ENCODE measurements at places on chromosomes 3 and 15. TPM values are rescaled to one million over a fixed set of nuclear protein-coding genes. Genes with fewer than 3 reads are reported as not detected.

The TM4SF4 gene
- total RNA-seq = not detected

GRCh38 chr15:31230630-31231485 lies 95.8 kb upstream of the KLF13 start:
- DNase-seq = no peak

The RTP1 gene
- total RNA-seq = not detected

The PAQR5 gene
- 0.28 TPM for total RNA-seq

GRCh38 chr15:78317145-78317836 lies 17.9 kb upstream of the SKIC8 start:
- no peak for DNase-seq

DNA sequence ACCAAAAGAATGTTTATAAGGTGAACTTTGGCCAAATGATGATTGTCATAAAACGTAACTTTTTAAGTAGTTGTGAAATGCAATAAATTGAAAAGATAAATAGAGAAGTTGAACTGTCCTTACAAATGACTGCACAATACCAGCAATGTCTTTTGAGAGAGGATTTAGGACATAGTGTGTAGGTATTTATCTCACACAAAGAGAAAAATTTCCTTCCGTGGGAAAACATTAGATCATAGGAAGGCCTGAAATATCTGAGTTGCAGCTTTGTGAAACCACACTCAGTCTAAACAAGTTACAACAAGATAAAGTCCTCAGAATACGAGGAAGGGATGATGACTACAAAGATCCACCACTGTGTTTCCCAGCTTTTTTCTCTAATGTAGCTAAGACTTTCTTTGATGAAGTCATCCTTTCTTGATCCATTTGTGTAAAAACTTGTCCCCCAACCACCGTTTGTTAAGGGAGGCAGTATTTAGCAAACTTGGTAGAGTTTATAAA lies 16.0 kb downstream of the ROBO2 start:
- no peak for DNase-seq

GRCh38 chr15:56759450-56759845 lies 26.1 kb upstream of the ZNF280D start:
- no peak for DNase-seq

DNA sequence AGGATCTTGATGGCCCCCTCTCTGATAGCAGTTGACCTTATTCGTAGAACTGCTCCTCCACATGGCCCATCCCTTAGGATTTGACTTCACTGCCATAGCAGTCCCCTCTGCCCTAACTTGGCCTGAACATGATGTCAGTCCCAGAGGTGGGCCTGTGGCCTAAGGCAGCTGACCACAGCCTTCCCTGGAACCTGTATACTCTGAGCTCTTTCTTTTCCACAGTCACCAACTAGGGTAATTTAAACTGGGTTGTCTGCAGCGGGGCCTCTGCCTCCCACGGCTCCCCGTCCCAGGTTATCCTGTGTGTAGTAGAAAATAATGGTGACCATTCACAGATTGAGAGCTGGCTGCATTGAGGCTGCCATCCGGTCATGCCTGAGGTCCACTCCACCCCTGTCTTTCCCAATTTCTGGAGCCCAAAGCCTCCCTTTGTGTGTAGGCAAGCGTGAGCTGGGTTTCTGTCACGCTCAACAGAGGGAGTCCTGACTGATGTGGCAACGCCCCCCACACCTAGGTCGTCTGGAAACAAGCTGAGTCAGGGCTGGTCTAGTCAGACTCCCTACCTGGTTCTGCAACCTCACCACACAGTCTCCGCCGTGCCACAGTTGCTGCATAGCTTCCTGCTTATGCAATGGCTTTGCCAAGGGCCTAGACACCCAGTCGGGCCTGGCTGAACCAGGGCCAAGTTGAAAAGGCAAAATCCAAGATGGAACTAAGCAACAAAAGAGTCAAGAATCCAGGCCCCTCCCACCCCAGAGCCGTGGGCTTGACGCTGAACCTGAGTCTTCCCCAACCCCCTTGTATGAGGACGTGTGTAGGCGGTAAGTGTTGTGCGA lies 284.5 kb downstream of the XXYLT1 start:
- DNase-seq = no peak

The ACKR2 gene
- 1.5 TPM for total RNA-seq

The SLC28A1 gene
- not detected for total RNA-seq

The TNNC1 gene
- total RNA-seq = not detected

The SMCO1 gene
- not detected for total RNA-seq

DNA sequence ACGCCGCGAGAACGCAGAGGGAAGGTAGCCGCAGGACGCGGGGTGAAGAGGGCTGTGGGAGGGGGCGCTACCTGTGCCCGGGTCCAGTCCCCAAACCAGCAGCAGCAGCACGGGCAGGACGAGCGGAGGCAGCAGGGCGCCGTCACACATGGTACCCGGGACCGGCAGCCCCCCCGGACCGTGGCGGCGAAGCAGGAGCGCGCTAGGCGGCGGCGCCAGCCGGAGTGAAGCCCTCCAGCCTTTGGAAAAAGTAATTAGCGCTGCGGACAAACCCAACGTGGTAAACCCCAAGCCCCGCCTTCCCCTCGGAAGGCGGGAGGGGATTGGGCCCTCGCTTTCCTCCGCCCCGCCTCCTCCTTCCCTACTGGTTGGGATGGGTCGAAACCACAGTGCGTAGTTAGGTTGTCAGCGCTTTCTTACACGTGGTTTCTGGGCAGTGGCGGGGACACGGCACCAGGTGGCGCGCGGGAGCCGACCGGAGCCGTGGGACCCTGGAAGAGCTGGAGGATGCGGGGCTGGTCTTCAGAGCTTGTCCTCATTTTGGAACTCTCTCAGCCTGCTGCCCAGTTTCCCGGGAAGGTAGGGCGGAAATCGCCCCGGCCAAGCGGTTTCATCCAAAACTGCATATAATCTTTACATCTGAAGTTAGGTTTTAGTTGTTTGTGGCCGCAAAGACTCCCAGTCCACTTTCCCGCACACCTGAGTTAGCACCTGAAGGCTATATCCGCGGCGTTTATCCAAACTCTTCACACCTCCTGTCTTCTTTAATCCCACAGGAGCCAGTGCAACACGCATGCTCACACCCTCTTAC lies at the start of gene ADAMTS17:
ADAMTS17 (minus strand) TSS at position 226 of the 811 bp plus-strand sequence; CDS start at position 150, 76 bp downstream.
- DNase-seq = peak; percentile 97

The RAB5A gene
- 49.7 TPM for total RNA-seq

Data from uterus (tissue), 4 donors.